ENCODE measurements at places on chromosomes 16 and 17.

DNA sequence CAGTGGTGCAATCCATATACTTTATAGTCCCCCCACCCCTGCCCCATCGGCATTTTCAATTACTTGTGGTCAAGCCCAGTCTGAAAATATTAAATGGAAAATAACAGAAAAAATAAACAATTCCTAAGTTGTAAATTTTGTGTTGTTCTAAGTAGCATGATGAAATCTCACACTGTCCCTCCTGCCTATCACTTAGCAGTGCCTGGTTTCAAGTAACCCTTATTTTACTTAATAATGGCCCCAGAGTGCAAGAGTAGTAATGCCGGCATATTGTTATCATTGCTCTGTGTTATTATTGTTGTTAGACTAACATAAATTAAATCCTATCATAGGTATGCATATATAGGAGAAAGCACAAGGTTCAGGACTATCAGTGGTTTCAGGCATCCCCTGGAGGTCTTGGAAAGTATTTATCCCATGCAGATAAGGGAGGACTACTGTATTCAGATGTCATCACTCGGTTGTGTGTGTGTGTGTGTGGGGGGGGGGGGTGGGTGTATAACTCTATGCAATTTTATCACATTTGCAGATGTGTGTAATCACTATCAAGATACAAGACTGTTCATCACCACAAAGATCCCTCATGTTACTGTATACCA lies 9.3 kb downstream of the UBE2G1 start:
- no peak for DNase-seq

GRCh38 chr16:84459533-84459894 lies 44.9 kb downstream of the MEAK7 start:
- no peak for DNase-seq

- DNase-seq = no peak
Measured at GRCh38 chr17:27353033-27353460, 59.1 kb downstream of the WSB1 start.

DNA sequence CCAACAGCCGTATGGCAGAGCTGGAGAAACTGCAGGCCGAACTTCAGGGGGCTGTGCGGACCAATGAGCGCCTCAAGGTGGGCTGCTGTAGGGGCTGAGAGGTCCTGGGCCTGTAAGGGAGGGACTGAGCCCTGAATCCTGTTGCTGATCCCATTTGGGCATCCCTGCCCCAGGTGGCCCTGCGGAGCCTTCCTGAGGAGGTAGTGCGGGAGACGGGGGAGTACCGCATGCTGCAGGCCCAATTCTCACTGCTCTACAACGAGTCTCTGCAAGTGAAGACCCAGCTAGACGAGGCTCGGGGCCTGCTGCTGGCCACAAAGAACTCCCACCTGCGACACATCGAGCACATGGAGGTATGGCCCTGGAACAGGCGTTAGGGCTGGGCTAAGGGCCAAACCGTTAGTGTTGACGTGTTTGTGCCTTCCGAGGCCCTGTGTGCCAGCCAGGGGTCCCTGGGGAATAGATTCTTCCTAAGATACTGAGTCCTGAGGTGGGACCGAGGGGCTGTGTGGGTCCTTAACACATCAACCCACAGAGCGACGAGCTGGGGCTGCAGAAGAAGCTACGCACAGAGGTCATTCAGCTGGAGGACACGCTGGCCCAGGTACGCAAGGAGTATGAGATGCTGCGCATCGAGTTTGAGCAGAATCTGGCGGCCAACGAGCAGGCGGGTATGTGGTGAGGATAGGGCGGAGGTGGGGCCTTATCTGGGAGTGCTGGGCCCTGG lies 4.2 kb downstream of the RNF40 start:
- DNase-seq = no peak

DNA sequence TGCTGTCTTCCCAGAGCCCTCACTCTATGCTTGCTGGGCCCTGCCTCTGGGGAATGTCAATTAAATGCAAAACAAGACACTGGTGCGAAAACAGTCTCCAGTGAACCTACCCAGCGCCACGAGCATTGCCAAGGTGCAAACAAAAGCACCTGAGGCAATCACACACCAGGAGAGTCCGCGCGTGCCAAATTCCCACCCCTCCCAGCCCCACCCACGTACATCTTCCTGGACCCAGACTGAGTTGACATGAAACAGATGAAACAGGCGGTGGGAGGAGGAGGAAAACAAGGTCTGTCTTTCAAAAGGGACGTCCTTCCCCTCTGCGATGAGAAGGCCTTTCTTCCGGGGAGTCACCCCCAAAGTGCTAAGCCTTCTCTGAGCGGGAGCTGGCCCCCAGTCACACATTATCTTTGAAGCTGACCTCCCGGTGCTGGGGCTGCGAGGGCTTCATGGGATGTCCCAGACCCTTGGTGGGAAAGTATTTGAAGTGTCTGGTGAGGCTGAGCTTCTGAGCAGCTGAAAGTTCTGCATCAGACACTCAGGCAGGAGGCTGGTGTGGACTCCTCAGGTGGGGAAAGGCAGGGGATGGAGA lies 200.4 kb downstream of the AXIN2 start:
- no peak for DNase-seq

- no peak for DNase-seq
Measured at GRCh38 chr16:17451843-17452242, 18.9 kb downstream of the XYLT1 start.

DNA sequence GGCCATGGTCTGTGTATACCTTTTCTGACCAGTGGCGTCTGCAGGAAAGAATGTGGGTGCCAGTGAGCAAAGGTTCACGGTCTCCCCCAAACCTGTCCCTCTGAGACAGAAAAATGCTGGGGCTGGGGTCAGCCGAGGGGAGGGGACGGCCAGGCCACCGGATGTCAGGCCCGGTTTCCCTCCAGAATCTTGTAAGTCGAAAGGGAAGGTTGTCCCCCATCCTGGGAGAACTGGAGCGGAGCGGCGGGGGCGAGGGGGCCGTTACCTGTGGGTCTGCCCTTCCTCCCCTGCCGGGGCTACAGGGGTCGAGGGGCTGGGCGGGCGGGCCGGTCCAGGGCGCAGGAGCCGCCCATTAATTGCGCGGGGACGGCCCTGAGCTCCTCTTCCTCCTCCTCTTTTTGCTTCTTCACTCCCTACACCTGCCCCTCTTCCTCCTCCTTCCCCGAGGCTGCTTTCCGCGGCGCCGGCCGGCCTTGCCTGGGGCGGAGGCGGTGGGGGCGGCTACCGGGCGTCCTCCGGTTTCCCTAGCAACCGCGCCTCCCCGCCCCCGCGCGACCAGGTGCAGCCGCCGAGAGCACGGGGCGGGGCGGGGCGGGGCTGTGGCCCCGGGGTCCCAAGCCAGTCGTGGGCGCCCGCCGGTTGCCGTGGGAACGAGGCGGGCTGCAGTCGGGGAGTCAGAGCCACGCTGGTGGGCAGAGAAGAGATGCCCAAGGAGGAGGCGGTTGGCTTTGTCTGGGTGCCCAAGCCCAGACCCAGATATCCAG lies at the start of gene MARCHF10:
MARCHF10 (minus strand) TSS at position 503 of the 764 bp plus-strand sequence. CDS start 6,579 bp downstream, outside the sequence.
- DNase-seq = no peak

DNA sequence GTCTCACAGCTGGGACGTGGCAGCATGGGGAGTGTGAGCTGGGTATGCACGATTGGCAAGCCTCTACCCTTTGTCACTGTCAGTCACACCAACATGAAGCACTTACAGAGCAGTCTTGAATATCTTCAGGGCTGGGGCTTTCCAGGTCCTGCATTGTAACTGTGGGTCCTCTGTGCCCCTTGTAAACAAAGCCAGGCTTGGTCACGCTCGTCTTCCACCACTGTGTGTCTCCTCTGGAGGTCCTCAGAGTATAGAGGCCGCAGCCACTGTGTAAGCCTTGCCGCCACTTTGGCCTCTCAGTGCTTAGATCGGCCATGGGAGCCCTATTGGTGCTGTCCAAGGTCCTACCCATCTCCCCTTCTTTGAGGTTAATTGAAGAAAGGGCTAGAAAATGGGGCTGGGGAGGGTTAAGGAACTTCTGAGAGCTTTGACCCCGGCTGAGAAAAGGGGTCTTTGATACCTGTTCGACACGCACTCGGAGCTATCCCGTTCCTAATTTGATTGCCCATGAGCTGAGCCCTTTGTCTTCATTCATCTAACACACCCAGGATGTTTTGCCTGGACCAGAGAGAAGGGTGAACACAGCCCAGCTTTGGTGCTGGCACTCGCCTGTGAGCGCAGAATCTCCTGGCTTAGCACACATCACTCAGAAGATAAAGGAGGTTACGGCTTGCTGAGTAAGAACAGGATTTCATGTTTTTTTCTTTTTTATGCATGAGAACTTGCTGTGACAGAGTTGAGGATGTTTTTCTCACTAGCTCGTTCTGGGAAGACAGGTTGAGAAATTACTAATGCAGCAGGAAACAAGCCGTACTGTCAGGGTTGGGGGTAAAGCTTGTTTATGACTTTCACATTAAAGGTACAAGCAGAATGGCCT lies 267.9 kb downstream of the CPPED1 start:
- no peak for DNase-seq

GRCh38 chr16:89573826-89574680 lies 1.5 kb upstream of the CPNE7 start:
- no peak for DNase-seq

DNA sequence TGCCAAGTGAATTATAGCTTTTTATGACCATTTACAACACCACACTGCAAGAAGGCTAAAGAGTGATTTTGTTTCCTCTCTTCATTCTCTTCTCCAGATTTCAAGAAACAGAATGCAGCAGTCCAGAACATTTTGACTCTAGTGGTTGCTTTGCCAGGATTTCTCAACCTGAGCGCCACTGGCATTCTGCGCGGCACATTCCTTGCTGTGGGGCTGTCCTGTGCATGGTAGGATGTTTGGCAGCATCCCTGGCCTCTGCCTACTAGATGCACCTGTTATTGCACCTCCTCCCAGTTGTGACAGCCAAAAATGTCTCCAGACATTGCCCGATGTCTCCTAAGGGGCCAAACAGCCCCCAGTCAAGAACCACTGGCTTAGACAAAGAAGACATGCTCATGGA lies 25.7 kb upstream of the SLC39A11 start:
- DNase-seq = no peak

GRCh38 chr17:71667661-71668060 lies 453.2 kb upstream of the SOX9 start:
- DNase-seq = no peak
